ENCODE measurements at places on chromosomes 4 and X.
A peak's percentile ranks its signal among the peaks of the same experiment; 100 is the strongest.

- DNase-seq = no peak
Measured at GRCh38 chrX:17563076-17563475, 174.2 kb upstream of the SCML1 start.

DNA sequence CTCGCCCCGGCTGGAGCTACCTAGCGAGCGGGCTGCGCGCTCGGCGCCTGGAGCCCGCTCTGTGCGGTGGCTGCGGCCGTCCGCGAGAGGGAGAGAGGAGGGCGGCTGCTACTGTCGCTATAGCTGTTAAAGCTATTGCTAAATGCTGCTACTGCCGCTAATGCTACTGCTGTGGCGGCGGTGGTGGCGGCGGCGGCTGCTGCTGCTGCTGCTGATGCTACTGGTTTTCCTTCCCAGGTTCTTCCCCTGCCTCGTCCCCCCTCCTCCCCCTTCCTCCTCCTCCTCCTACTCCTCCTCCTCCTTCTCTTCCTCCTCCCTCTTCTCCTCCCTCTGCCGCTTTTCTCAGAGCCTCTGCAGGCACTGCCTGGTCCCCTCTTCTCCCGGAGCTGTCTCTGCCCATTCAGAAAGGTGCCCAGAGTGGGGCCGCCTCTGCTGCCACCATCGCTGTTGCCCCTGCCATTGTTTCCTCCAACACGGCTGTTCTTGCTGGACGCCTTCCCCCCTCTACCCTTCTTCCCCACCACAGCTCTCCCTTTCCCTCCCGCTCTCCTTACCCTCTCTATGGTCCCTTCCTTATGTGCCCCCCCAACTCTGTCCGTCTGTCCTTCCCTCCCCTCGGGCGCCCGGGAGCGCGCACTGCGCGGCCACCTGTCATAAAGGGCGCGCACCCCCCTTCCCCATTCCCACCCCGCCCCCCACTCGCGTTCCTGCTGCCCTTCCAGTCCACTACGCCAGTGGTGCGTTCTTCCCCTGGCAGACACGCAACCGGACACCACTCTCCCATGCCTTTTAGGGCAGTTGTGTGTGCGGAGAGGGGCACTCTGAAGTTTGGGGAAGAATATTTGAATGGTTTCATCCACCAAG is at the start of gene NEXMIF:
Gene NEXMIF, minus strand, starts transcription at position 228 of the 864 bp plus-strand sequence.
- DNase-seq = no peak

GRCh38 chrX:150205011-150205410 is 158.1 kb upstream of the MAMLD1 start:
- no peak for DNase-seq

DNA sequence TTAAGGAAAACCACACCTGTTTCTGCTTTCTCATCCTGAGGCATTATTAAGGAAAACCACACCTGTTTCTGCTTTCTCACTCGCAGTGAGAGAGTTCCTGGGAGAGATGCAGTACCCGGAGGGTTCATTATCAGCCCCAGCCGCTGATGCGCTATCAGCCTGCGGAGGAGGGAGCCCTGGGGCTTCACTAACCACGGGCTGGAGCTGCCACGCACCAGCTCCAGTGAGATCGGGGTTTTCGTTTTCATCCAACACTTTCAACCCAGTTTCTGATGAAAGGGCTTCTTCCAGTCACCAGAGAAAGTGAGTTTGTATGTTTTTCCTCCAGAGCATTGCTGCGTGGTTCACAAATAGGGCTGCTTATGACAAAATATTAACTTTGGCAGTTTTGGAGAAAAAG is 93.2 kb upstream of the PRKX start:
- DNase-seq = no peak

DNA sequence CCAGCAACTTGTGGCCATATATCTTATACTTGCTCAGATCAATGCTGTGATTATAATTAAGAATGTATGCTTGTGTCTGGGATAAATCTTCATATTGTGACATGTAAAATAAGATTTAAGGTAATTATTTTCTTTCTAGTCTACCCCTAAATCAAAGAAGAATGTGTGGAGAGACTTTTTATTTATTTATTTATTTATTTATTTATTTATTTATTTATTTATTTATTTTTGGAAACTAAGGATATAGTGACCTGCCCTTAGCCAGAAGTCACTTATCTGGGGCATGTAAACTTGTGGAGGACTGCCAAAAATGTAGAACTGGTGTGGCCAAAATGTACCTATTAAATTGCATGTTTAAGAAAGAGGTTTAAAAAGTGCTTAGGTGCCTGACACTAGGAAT is 144.3 kb downstream of the BEND2 start:
- no peak for DNase-seq

DNA sequence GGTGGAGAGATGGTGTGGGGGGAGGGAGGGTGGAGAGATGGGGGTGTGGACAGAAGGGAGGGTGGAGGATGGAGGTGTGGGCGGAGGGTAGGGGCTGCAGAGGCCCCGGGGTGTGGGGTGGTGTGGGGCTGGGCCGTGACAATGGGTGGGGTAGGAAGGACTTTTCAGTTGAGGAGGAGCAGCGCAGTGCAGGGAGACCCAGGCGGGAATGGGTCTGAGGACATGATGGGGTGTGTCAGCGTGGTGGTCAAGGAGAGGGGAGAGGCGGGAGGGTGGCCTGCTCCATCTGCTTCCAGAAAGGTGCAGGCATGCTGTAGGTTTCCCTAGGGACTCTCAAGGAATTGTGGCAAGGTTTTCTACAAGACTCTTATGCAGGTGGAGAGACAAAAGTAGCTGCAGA is 48.9 kb downstream of the RGS12 start:
- DNase-seq = no peak

DNA sequence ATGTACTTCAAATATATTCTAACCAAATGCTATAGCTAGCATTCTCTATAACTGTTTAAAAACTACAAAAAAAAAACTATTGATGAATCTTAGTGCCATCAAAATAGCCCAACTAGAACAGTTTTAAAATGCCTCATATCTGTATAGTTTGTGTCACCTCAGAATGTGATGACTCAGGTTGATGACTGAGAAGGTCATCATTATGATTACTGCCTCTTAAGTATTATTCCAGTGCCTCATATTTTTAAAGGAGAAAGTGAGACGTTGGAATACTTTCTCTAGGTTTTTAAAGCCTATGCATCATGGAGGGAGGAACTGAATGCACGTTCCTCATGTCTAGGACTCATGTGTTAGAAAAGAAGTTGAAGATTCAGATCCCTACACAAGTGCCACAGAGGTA is 88.2 kb downstream of the TMA16 start:
- no peak for DNase-seq

DNA sequence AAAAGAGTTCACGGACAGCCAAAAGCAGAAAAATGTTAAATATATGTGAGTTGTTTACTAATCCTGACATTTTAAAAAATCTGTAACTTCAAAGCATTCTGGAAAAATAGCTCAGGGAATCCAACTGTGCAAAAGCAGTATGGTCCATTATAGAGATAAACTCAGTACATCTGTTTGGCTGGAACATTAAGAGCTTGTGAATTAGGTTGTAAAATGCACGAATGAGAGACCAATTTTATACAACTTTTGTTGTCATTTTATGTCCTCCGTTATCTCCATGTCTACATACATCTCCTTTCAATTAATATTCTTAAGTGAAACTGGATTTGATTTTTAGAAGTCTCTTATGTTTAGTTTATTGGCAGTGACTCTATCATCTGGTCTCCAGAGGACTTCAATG is 367.0 kb upstream of the ATOH1 start:
- DNase-seq = no peak

DNA sequence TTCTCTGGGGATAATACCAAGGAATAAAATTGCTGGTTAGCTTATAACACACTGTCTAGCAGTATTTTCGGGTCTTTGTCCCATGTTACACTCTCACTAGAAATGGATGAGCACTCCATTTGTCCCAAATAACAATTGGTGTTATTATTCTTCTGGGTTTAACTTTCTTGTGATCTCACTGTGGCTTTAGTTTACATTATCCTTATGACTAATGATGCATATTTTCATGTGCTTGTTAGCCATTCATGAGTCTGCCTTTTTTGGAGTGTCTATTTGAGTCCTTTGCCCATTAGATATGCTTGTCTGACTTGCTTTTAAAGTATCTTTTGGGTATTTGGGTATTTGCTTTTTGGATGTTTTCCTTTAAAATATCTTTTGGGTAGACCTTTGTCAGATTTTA is 372.9 kb upstream of the TENM3 start:
- DNase-seq = no peak

GRCh38 chr4:165631912-165632311 is 241.1 kb upstream of the TLL1 start:
- no peak for DNase-seq

DNA sequence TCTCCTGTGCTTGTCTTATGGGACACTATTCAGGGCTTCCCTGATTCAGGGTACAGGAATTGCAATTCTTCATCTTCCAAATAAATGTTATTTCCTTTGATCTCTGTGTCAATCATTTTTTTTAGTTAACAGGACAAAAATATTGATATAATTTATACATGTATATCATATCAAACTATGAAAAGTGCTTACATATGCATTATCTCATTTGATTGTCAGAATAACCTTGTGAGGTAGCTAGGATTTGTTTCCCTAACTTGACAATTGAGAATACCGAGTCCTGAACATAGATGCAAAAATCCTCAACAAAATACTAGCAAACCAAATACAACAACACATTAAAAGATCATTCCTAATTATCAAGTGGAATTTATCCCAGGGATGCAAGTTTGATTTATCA is 11.5 kb upstream of the SERPINA7 start:
- DNase-seq = no peak

DNA sequence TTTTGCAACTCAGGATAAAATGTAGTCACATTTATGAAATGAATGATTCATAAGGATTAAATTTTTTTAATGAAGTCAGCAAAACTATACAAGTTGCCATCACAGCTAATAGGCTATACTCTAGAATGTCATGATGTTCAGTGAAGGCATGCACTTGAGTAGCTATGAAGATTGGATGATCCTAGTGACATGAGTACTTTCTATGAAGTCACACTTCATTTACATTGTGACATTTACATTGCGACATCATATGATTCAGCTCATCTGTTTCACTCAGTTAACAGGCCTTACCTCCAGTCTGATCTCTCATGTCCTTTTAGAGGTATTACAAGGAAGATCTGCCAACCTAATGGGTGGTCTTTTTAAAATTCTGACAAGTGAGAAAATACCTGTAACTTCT is 82.7 kb upstream of the FGF13 start:
- no peak for DNase-seq

DNA sequence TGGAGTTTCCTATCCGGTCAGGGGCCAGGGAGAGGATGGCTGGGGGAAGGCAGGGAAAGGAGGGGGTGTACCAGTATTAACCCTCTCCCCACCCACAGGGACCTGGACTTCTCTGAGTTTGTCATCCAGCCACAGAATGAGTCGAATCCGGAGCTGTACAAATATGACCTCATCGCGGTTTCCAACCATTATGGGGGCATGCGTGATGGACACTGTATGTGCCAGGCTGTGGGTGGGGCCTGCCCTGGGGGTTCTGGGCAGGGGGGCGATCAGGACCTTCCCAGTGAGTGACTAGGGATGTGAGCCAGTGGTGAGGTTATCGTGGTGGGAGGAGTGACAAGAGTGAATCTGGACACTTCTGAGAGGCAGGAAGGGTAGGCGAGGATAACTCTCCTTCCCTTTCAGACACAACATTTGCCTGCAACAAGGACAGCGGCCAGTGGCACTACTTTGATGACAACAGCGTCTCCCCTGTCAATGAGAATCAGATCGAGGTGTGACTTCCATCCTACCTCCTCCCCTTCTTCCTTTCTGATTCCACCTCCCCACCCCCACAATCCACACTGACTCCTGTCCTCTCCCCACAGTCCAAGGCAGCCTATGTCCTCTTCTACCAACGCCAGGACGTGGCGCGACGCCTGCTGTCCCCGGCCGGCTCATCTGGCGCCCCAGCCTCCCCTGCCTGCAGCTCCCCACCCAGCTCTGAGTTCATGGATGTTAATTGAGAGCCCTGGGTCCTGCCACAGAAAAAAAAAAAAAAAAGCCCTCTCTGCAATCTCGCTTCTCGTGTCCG is 14.6 kb downstream of the USP11 start:
- no peak for DNase-seq

GRCh38 chrX:151771726-151772125 is 37.2 kb downstream of the CNGA2 start:
- DNase-seq = no peak

GRCh38 chr4:107519053-107519452 is 201.0 kb downstream of the PAPSS1 start:
- DNase-seq = no peak

DNA sequence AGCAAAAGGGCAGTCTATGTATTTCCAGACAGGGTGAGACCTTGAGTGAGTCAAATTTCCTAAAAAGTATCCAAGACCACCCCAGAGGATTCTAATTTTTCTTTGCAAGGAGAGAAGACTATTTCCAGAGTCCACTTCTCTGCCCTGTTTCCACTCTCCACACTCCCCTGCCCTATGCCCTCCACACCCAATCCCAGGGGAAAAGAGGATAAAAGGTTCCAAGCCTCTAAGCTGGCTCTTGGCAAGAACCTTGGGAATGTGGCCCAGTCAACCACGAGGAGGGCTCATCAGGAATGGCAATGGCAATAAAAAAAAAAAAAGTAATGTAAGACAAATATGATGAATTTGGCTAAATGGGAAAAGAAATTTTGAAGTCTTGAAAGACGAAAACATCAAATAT is 65.9 kb downstream of the SRPX start:
- DNase-seq = no peak

GRCh38 chrX:12987340-12987739 is 12.4 kb downstream of the TMSB4X start:
- no peak for DNase-seq

DNA sequence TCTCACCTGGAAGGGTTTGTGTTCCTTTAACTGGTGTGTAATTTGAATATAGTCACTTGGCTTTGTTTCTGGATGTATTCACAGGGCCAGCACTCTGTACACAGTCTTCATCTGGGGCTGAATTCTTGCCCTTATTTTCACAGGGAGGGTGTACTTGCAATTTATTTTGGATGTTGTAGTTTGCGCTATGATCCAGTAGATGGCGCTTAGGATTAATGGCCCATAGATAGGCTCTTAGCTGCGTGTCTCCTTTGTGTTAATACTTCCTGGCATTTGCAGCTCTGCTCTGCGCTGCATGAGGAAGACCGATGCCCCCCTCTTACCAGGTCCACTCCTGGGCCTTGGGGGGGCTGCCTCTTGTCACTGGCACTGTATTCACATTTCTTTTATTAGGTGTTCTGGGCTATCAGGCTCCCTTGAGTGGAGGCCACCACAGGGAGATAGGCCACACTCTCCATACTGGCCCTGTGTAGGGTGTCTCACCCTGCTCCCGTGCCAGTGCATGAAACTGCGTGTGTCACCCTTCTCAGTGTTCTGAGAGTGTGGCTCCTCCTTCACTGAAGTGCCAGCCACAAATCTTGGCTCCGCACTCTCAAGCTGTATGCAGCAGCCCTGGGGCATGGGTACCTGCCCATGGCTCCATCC is 562.2 kb downstream of the ZIC3 start:
- DNase-seq = no peak

- no peak for DNase-seq
Measured at GRCh38 chr4:113300471-113300928, 251.0 kb downstream of the ANK2 start.

GRCh38 chrX:138519296-138519695 is 192.2 kb downstream of the FGF13 start:
- no peak for DNase-seq

GRCh38 chrX:9681422-9681821 is 84.2 kb downstream of the GPR143 start:
- DNase-seq = no peak

- DNase-seq = no peak
Measured at GRCh38 chr4:7153711-7154110, 38.6 kb upstream of the SORCS2 start.

GRCh38 chr4:173318240-173318639 is 15.9 kb downstream of the HMGB2 start:
- no peak for DNase-seq

- peak; percentile 50 for DNase-seq
Measured at GRCh38 chrX:12791257-12792228, at the start of gene PRPS2. TSS of gene PRPS2 (plus strand) at chrX:12791412. CDS start at chrX:12791498, 86 bp downstream.

- DNase-seq = no peak
Measured at GRCh38 chrX:123093792-123094191, 90.3 kb upstream of the GRIA3 start.

All from stimulated activated CD8-positive, alpha-beta memory T cell treated with anti-CD3 and anti-CD28 coated beads, Interleukin-2, amount 100 ng/mL, for 1 hour (primary cell).